ENCODE measurements at places on chromosomes 7 and 10.

DNA sequence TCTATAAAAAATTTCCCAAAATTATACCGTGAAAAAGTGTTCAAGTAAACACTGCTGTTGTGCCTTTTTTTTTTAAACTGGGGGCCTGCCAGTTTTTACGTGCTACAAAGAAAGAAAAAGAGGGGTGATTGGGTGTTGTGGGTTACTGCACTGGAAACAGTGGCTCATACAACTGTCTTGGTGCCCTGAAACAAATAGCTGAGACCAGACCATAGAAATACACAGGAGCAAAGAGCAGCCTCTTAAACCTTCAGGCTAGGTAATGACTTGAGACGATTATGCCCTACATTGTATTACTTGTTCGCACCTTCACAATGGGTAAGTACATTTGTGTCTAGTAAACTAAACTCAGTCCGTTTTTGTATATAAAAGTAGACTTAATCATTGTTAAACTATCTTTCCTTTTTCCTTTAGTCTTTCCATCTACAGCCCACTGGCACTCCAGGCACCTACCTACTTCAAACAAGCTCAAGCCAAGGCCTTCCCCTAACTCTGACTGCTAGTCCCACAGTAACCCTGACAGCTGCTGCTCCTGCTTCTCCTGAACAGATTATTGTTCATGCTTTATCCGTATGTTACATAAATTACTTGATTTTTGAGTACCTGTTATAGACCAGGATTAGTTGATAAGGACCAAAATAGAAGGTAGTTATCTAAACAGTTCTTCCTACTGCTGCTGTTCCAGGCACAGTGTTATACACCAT lies 26.6 kb downstream of the TMEM243 start:
- no peak for DNase-seq

GRCh38 chr7:75884476-75884875 lies 5.6 kb downstream of the RHBDD2 start:
- no peak for DNase-seq

DNA sequence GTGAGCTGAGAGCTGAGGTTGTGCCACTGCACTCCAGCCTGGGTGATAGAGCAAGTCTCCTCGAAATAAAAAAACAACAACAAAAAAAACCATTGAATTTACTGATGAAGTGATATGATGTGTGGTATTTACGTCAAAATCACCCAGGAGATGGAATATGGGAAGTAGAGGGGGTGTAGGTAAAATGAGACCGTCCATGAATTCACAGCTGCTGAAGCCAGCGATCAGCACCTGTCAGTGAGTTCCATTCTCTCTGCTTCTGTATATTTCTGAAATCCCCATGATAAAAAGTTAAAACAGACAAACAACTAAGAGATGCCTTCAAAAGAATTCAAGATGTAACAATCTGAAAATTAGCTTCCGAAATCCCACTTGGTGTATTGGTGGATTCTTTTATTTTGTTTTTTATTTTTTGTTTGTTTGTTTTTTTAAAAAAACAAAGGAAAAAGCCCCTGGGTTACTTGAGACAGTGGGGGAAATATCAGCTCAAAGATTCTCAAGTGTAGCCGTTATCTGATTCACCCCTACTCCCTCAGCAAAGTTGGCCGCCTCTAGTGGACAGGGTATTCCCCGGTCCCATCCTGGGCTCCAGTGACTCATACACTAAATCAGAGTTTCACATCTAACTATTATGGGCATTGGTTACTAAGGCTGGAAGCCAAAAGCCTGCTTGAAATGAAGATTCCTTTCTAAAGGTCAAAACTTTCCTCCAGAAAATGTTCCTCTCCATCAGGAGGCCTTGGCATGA lies 76.4 kb downstream of the MAP3K8 start:
- no peak for DNase-seq

DNA sequence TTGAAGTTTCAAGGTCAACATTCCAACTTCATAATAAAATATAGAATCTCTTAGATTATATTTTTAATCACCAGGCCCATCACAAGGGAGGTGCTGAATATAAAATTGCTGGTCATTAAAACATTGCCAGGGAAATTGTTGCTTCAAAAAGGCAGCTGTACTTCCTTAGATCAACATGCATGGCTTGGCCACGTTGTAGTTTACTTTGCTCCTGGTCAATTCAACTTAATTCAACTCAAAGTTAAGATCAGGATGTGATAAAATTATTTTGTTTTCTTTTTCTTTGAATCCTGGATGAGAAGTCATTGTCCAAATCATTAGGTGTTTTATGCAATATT lies 317.4 kb downstream of the PAXIP1 start:
- no peak for DNase-seq

GRCh38 chr7:539731-540411 lies 20.2 kb upstream of the PDGFA start:
- DNase-seq, result no peak

Data from neural crest cell (in vitro differentiated cells).